Activated T-helper 17 cell treated with anti-CD3 and anti-CD28 coated beads, Interleukin-2, amount 50 U/mL, for 72 hours (primary cell): ENCODE measurements at places on chromosomes 12 and 14. TPM values are rescaled to one million over a fixed set of nuclear protein-coding genes. Genes with fewer than 3 reads are reported as not detected.

DNA sequence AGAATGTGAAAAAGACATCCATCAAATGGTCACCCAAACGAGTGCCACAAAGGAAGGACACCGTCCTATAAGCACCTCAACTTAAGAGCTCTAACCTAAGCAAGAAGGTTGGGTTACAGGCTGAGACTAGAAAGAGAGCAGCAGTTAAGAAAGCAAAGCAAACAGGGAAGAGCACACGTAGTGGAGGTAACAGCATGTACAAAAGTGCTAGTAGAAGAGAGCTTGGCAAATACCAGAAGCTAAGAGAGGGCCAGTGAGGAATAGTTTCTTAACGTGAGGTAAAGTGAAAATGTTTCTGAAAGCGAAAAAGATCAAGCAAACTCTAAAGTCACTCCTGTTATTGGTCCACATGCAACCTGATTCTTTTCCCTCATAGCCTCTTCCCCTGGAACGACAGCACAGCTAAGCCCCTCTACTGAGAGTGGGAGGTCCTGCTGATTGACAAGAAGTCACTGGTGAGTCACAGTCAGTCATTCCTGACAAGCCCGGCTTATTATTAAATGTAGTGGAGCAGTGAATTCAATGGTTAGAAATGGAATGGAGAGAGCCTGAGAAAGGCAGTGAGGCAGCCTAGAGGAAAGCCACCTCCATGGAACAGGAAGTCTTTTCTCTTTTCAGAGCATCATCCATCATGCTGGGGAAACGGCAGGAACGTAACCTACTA, 204.4 kb downstream of the SLC25A21 start:
- ATAC-seq: no peak

DNA sequence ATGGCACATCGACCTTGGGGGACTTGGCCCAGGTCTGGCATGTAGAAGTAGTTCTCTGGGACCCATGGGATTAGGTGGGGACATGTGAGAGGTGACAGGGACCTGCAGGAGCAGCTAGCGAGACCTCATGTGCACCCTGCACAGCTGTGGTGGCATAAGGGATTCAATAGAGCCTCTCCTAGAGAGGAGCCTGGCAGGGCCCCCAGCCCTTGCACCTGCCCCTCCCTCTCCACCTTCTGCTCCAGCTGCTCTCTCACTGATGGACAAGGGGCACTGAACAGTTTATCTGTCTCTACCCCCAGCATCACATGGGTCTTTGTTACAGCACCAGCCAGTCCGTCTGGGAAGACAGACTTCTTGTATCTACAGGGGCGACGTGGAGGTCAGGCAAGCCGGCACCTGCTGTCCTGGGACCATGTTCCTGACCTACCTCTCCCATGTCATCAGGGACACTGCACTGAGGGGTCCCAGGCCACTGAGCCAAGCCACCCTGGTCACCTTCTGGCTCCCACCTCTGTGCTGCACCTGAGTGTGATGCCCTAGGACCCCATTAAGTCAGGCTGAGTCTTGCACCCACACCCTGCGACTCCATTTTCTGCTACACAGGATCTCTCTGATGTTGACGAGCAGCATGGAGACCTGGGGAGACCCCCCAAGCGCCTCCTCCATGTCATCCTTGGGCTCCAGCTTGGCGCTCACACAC, 32.6 kb downstream of the DDX11 start:
- no peak for ATAC-seq

DNA sequence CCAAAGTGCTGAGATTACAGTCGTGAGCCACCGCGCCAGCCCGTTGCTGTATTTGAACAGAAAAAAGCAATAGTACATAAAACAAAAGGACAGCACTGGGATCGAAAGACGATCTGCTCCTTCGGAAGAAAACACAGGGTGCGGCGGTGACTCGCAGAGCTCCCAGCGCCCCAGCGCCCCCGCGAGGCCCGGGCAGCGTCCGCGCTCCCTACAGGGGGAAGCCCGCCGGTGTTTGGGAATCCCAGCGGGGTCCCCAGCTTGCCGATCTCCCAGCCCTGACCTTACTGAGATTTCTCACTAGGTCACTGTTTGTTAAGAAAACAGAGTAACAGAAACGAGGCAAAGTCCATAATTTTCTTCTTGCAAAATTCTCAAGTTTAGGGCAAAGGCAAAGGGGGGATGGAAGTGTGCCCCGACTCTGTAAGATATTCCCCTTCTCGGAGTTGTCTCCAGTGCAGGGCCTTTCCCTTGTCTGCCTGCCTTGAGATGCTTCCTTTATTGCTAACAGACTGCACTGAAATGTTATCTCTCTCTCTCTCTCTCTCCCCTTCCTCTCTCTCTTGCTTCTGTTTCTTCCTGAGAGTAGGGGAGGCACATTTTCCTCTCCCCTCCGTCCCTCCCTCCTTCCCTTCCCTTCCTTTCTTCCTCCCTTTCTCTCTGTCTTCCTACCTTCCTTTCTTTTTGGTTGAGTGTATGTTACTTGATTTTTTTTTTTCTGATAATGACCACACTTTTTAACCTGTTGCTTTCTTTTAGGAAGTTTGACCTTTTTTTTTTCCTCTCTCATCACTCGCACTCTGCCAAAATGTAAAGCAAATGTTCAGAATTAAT, 91.9 kb downstream of the TMEM30B start:
- ATAC-seq: peak; percentile 79

DNA sequence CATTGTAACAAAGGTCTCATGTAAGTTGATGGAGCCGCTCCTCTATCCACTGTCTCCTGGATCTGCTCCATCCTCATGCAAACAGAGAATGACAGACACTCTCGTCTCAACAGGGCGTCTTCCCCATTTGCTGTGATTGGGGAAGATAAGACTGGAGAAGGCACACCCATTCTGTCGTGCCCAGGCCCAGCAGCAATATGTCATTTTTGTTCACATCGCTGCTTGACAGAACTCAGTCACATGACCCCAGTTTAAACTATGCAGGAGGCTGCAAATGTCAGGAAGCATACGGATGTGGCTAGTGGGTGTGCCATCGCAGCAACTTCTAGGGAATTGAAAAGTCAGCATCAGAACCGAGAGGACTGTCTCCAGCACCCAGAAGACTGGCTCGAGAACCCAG, 290.5 kb downstream of the TMEM132D start:
- no peak for ATAC-seq

DNA sequence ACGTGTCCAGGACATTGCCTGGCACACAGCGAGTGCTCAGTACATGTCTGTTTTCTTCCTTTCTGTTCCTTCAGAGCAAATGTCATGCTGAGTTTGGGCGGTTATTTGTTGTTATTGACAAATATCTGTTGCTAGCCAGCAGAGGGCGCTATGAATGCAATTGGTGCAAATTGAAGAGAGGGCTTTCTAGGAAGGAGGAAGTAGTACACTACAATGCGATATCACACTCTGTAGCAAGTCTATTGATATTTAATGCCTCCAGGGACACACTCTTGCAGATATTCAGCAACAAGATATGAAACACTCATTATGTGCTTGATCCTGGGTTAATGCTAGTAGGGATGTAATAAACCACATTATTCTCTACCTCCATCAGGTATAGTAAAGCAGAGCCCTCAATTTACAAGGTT, 267.3 kb upstream of the SRRM4 start:
- no peak for ATAC-seq

OTOGL gene
- total RNA-seq: not detected

MDGA2 gene
- not detected for total RNA-seq

PIANP gene
- 1.4 TPM for total RNA-seq

LYZ gene
- total RNA-seq: not detected

SLC5A8 gene
- total RNA-seq: not detected

KRT78 gene
- not detected for total RNA-seq

P2RX2 gene
- not detected for total RNA-seq
